ENCODE measurements at places on chromosomes 7 and 10.

- DNase-seq = no peak
Measured at GRCh38 chr10:128336401-128336800, 210.2 kb upstream of the MKI67 start.

DNA sequence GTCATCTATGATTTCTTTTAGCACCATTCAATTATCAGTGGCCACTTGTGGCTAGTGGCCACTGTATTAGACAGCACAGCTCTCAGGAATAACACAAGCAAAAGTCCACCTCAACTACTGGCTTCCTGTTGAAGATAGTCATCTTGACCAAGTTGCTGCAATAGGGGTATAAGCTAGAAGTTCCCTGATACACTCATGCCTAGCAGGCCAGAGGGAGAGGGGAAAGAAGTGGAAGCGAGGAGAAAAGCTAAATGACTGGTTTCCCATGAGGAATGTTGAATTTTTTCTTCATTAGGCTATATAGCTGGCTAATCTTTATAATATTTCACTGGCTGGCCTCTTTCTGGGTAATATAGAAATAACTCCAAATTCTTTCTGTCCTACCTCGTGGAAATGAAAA, 327.5 kb upstream of the MEOX2 start:
- no peak for DNase-seq

- no peak for DNase-seq
Measured at GRCh38 chr7:28565980-28566379, 153.7 kb downstream of the CREB5 start.

- no peak for DNase-seq
Measured at GRCh38 chr10:112779025-112779770, 170.8 kb upstream of the TCF7L2 start.

- no peak for DNase-seq
Measured at GRCh38 chr7:71563276-71563675, 431.3 kb downstream of the GALNT17 start.

DNA sequence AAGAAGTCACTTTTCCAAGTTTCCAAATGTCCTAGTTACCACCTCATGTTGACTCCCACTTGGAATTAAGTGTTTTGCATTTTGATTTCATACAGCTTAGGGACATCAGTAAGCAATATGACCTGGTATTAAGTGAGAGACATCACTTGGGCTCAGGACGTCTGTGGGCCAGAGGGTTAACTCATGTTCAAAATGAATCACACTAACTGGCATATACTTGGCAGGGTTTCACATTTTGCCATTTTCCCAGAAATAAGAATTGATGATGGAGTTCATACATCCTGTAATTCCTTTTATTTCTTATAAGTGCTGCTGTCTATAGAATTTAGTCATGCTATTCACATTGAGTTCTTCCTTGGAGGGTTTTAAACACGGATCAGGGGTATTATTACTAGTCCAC, 516.5 kb downstream of the PHTF2 start:
- no peak for DNase-seq

GRCh38 chr7:41629711-41630111, 73.2 kb downstream of the INHBA start:
- no peak for DNase-seq

DNA sequence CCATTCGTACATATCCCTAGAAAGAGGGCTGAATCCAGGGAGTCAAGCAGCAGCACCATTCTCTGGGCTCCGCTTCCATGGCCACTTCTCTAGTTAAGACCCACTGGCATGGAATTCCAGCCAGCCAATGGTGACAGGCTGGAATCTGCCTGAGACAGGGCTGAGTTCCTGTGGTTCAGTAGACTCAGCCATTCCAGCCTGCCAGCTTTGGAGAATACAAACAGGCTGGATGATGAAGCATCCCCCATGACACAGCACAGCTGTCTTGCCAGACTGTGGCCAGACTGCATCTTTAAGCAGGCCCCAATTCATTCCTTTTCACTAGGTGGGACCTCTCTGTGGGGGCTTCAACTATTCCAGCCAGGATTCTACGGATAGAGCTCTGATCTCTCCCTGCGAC, 329.6 kb downstream of the XPNPEP1 start:
- DNase-seq = no peak

DNA sequence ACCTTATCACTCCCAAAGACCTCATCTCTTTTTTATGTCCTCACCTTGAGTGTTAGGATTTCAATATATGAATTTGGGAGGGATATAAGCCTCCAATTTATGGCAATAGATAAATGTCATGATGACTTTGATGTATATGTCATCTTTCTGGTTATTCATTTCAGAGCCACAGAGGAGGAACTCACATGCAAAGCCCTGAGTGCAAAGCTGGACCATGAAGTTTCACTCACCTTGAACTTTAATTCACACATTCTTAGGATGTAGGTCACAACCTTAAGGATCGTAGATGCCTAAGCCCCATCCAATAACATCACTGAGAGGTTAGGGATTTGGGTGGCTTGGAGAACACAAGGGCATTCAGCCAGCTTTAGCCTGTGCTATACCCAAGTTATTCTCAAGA, 81.9 kb upstream of the ZPBP start:
- DNase-seq = no peak

- no peak for DNase-seq
Measured at GRCh38 chr10:49268185-49268584, 30.8 kb upstream of the C10orf71 start.

- no peak for DNase-seq
Measured at GRCh38 chr7:150944066-150945042, 33.8 kb downstream of the KCNH2 start.

- DNase-seq = no peak
Measured at GRCh38 chr7:25805027-25805687, 346.8 kb upstream of the NFE2L3 start.

DNA sequence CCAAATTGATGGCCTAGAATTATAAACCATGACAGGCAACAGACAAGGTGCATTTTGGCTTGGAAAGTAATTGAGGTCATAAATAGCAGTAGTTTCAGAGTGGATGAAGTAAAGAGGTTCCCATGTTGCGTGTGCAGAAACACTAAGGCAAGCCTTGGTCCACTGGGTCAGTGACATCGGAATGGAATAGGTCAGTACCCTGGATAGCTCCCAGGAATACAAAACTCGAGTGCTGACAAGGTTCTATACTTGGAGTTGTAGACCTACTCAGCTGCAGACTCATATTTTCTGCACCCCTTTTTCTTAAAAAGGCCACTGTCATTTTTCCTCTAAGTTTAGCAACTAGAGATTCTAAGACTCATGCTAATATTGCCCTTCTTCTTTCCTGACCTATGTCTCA, 132.8 kb downstream of the DYNC1I1 start:
- DNase-seq = no peak

DNA sequence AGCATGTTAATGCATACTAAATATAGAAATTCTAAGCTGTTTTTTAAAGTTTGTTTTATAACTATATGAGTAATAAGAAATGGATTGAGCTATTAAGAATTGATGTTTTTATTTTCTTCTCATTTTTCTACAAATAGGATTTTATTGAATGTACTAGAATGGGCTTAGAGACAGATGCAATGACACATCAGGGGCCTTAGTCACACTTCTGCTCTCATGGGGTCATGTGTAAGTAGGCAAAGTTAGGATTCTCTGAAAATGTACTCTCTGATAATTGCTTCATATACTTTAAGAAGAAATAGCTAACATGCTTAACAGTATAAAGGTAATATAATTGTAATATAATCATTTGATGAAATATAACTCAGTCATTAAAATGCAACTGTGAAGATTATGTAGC, 154.6 kb downstream of the ZNF438 start:
- no peak for DNase-seq

- no peak for DNase-seq
Measured at GRCh38 chr7:132438926-132439325, 137.3 kb downstream of the PLXNA4 start.

DNA sequence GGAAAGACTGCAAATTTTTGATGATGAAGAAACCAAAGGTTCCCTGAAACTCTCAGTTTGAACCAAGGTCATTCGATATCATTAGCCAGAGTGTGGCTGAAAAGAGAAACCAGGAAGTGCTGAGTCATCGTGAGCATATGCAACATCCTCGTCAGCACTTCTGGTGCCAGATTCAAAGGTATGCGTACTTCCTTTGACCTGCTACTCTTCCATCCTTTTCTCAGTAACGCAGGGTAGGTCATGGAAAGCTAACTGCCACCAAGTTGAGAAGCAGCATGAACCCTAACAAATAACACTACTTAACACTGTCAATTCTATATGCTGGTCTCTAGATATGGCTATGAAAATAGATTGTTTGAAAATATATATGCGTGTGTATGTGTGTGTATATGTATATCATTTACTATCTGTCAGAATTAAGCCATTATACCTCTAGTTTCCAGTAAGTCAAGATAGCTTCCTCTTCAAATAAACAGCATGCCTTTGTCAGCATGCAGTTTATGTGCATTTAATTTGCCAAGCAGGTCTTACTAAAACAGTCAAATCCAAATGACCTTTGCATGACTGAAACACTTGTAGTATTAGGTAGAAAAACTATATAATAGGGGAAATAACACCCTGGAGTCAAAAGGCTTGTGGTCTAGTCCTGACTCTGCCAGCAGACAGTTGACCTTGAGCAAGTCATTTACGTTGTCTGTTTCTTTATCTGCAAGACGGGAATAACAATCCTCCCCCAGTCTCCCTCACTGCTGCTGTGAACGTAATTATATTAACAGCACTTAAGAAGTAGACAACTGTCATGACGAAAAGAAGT, 26.4 kb downstream of the CDK6 start:
- peak; percentile 90 for DNase-seq

DNA sequence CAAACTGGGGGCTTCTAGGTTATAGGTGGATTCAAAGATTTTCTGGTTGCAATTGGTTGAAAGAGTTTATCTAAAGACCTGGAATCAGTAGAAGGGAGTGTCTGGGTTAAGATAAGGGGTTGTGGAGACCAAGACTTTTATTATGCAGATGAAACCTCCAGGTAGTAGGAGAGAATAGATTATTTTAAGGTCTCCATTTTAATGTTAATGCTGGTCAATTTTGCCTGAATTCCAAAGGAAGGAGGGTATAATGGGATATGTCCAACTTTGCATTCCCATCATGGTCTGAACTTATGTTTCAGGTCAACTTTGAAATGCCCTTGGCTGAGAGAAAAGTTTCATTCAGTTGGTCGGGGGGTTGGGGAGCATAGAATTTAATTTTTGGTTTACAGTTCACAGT, 44.3 kb upstream of the SEMA3E start:
- DNase-seq = no peak

DNA sequence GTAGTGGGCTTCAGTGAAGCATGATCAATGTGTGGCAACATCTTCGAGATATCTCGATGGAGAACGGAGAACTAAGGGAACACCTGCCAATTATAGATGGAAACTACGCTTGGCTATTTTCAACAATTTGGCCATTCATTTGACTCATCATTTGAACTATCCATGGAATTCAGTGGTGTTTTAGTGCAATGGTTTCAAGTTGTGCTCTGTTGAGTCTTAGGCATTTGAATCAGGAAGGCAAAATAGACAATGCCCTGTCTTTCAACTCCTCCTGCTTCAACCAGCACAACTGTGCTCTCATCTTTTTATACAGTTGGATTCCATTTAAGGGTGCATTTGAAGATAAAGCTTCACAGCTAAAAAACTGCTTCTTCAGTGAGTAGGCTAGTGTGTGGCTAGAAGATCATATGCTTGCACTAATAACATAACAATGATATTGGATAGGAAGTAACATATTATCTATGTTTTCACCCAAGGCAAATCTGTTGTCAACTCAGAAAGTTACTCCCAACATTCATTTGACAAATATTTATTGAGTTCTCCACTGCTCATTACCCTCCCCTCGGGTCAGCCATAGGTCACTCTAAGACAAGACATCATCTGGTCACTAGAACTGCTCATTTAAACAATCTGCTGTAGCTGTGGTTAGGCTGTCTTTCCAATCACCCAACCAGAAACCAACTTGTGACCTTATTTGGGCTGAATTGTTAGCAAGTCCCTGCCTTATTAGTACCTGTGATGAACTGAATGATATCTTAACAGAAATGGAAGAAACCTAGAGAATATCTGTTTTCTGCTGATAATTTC, 314.1 kb upstream of the SP4 start:
- no peak for DNase-seq

DNA sequence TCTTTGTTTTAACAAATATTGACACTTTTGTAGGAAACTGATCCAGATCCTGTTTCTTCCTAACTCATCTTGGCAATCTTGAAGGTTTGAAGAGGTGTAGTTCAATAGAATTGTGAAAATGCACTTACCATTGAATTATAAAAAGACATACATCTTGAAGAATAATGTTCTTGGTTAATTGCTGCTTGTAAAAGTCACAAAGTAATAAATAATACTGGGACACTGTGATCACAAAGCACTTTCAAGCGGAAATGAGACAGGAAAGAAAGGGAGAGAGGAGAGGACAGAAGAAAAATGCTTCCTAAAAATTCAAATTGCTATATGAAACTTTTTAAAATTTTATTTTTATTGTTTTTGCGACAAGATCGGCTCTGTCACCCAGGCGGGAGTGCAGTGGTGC, 15.2 kb upstream of the NFE2L3 start:
- no peak for DNase-seq

DNA sequence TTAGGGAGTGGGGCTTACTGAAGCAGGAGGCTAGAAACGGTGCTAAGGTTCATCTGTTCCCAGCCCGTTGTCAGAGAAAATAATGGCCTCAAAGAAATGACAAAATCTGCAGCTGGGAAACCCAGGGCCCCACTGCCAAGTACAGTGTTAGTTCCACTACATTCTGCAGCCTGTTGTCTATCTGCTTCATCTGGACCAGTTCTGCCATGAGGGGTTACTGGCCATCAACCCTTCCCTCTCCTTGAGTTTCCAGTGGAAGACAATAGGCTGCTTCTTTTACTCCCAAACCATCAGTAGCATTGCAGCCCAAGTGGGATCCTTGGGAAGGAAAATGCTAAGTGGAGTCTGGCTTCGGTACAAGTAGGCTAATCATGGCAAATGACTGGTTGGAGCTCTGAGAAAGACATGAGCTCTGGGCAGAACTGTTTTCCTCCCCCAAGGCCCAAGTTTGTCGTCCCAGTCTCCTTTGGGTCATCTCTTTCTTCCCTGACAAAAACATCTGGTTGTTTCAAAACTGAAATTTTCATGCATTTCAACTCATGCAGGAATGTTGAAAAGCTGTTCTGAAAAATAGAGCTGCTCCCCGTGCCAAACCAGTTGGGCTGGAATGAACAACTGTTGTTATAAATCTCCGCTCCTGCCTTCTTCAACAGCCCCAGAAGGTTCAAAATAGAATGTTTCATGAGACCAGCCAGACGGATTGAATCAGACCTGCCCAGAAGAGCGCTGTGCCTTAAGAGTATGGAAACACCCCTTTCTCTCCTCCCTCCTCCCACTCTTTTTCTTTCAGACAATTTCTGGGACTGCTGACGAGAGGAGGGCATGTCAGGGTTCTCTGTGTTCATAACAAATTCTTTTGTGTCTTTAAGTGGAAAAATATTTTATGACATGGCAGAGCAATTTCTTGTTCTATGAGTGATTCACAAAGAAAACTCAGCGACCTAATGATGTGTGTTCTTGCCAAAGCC, 116.6 kb downstream of the RAB18 start:
- no peak for DNase-seq

- no peak for DNase-seq
Measured at GRCh38 chr7:91180746-91181145, 83.5 kb upstream of the FZD1 start.

- no peak for DNase-seq
Measured at GRCh38 chr7:138542183-138542582, 82.1 kb downstream of the TRIM24 start.

Data from thymus (tissue), 14 donors.